ENCODE measurements at places on chromosomes 1 and 21.

DNA sequence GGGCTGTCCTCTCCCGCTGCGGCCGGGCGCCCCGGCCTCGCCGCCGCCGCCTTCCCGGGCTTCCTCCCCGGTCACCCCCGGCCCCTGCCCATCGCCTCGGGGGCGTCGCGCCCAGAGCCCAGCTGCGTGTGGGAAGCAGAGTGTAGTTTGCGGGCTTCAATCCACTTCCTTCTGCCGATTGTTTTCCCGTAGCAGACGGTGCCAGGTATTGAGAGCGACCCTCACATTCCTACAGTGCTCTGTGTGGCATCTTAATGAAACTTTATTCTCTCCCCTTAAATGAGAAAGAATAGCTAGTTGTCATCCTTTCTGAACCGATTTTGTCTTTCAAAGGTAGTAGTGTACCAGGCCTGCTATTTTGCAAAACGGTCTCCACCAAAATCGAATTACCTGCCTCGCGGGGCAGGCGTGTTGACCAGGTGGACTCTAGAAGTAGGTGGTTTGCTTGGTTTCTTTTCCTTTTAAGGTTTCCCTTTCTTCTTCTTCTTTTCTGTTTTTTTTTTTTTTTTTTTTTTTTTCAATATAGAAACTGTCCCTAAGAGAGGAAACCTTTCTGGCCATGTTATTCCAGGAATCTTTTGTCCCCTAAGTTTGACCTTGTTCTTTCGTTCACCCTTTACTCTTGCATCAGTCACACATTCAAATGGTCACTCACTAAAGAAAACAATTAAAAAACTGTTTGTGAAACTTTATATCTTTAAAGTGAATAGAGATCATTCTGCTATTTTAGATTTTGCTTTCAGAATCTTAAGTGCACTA lies 881 bp downstream of the USP25 start:
- DNase-seq: no peak

DNA sequence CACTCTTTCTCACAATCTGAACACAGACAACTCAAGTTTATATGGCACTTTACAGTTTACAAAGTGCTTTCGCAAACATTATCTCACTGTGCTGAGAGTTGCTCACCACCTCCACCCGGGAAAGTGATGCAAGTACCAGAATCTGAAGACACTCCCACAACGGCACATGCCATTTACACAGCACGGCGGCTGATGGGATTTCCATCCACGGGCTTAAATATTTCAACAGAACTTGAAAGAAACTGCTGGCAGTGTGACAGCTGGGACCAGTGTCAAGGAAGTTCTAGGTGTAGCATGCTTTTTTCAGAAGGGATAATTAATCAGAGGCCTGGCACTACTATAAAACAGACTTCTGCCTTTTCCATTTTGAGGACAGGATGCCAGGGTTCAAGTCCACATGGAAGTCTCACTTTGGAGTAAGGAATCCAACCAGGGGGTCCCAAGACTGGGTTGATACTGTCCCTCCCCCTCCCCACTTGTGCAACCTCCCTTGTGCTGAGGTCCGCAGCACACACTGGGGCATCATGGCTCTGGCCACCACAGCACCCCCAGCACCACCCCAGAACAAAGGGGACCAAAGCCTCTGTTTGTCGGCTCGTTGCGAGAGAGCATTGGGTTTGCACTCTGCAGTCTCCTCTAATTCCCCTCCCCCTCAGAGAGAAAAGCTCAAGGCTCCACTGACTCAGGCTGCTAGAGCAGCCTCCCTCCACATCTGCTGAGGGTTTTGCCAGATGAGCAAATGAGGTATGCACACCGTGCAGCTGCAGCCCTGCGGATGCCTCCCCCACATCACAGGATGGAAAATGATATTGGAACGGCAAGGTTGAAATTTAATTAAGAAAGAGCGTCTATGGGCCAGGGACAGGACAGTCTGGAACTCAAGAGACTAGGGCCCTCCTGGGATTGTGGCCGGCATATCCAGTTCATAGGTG lies 154.9 kb downstream of the TGFBR3 start:
- no peak for DNase-seq

DNA sequence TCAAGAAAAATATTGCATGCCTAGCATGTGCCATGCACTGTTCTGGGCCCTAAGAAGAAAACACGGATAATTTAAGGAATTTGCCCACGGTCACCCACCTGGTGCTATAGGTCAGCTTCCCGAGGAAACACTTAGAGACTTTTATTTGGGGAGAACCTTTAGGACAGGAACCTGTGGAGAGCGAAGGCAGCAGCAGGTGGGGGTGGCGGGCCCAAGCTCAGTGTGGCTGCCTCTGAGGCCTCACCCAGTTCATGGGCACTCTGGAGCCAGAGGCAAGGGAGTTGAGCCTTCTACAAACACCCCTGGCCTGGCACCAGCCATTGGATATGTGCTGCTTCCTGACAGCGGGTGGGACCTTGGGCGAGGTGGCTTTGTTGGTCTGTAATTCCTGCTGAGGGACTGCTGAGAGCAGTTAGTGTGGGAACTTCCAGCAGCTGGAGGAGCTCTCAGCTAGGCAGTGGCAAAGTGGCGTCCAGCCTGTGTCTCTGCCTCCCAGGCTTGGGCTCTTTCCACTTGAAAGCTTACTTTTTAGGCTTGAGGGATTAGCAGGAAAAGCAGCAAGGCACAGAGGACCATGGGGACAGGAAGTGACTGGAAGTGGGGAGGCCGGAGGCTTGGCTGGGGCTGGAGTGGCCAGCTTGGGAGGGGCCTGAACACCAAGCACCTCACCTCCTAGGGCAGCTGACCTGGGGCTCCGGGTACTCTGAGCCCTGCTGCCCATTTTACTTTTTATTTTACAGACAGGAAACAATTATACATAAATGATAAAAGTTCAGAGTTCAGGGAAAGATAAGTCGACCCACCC lies 19.1 kb downstream of the MRPL37 start:
- DNase-seq: no peak

DNA sequence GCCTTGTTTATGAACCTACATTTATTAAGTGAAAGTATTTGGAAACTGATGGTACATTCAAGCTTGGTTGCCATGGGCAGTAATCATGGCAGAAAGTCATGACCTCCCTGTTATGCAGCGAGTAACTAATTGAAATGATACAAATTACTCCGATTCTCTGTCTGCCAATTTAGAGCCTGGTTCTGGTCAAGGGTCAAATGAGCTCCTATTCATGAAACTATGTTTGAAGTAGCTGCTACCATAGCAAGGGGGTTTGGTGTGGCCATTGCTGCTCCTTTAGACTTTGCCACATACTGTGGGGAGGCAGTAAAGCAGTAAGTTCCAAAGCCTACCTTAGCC lies 187.2 kb upstream of the FOXD3 start:
- DNase-seq: no peak

- no peak for DNase-seq
Measured at GRCh38 chr1:37403166-37403565, 71.2 kb upstream of the ZC3H12A start.

GRCh38 chr1:12179111-12179519 lies 12.3 kb downstream of the TNFRSF1B start:
- DNase-seq: peak; percentile 91

- no peak for DNase-seq
Measured at GRCh38 chr1:107291987-107292386, 151.1 kb downstream of the NTNG1 start.

Measured in CD4-positive, alpha-beta T cell treated with Interleukin-17A for 4 hours (primary cell).